ENCODE measurements at places on chromosomes 2 and 18.

- no peak for DNase-seq
Measured at GRCh38 chr18:50312296-50313030, 25.0 kb upstream of the CXXC1 start.

- DNase-seq: no peak
Measured at GRCh38 chr2:228648541-228648940, 467.1 kb upstream of the SPHKAP start.

- DNase-seq: no peak
Measured at GRCh38 chr2:25829377-25829704, 48.9 kb downstream of the ASXL2 start.

GRCh38 chr2:189328848-189329245, 112.4 kb upstream of the WDR75 start:
- DNase-seq: no peak

- DNase-seq: no peak
Measured at GRCh38 chr2:160019374-160020090, 42.9 kb downstream of the PLA2R1 start.

DNA sequence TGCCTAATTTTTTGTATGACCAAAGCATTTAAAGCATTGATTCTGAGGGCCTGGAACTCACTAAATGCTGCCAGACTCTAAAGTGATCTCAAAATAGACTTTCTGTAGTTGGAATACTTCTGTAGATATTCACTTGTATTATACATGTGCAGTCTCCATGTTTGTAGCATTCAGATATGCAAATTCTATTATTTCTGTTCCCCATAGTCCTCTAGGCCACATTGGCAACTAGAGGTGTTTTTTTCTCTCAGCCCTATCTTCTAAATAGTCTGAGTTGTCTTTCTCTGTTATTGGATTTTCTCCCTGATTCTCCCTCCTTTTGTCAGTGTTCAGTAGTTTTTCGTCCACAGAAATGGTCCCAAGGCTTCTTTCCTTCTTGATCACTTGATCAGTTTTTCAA, 38.5 kb downstream of the ANKRD12 start:
- no peak for DNase-seq

Measured in T-helper 1 cell (primary cell).